ENCODE measurements at places on chromosomes 16 and 17.

GRCh38 chr17:80890921-80891396 lies 100.7 kb upstream of the CHMP6 start:
- no peak for DNase-seq

GRCh38 chr17:78602246-78602645 lies 25.1 kb upstream of the DNAH17 start:
- DNase-seq, result no peak

GRCh38 chr16:31664683-31665482 lies 137.2 kb downstream of the AHSP start:
- DNase-seq, result no peak

- no peak for DNase-seq
Measured at GRCh38 chr17:65393514-65393913, 167.9 kb downstream of the AXIN2 start.

GRCh38 chr16:27369806-27370205 lies 32.2 kb upstream of the IL21R start:
- DNase-seq, result no peak

- no peak for DNase-seq
Measured at GRCh38 chr17:40260528-40260927, 27.2 kb upstream of the CDC6 start.

DNA sequence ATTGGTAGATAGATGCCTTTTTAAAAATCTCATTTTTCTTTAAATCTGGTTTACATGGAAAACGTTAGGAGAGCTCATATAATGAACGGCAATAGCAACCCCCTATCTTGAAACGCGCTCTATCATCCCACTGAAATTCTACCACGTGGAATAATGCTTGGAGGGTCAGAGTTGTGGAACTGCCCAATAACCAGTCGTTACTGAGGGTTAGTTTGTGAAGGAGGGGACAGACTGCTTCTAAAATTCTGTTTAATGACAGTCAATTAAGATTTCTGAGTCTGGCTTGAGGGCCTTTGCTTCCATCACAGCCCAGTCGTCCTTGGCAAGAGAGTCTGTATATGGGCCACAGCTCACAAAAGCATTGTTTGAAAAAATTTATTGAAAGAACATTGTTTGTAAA lies 482 bp downstream of the IRF8 start:
- no peak for DNase-seq

- DNase-seq, result peak; percentile 47
Measured at GRCh38 chr17:76716146-76716838, 5.5 kb upstream of the MXRA7 start.

GRCh38 chr16:3015865-3016521 lies 2.0 kb downstream of the CLDN6 start:
- no peak for DNase-seq

DNA sequence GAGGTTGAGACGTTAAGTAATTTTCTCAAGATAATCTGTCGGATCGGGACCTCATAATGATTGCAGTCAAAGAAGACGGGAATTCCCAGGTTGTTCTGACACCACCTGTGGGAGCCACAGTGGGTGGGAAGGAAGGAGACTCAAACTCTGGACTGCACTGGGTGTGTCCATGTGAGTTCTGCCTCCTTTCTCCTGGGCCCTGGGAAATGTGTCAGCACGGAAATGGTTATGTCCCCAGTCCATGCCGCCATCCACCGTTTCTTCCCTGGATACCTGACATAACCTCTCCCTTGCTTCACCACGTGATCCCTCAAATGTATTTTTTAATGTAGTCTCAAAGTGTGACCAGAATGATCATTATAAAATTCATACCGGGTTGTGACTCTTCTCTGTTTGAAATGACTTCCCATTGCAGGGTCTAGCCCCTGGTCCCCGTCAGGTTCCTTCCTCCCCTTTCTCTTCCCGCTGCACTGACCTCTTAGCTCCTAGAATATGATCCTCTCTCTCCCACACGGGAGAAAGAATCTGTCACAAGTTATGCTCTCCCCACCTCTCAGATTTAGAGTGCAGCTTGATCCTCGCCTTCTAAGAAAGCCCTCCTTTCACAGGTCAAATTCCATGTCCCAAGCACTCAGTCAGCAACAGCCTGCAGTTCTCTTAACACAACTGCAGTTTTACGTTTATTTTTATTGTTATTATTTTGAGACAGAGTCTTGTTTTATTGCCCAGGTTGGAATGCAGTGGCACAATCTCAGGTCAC lies 820.0 kb upstream of the EEF2KMT start:
- DNase-seq, result no peak

- no peak for DNase-seq
Measured at GRCh38 chr17:75959051-75959838, 18.4 kb upstream of the FBF1 start.

GRCh38 chr16:65684230-65684629 lies 562.4 kb upstream of the CDH11 start:
- DNase-seq, result no peak

DNA sequence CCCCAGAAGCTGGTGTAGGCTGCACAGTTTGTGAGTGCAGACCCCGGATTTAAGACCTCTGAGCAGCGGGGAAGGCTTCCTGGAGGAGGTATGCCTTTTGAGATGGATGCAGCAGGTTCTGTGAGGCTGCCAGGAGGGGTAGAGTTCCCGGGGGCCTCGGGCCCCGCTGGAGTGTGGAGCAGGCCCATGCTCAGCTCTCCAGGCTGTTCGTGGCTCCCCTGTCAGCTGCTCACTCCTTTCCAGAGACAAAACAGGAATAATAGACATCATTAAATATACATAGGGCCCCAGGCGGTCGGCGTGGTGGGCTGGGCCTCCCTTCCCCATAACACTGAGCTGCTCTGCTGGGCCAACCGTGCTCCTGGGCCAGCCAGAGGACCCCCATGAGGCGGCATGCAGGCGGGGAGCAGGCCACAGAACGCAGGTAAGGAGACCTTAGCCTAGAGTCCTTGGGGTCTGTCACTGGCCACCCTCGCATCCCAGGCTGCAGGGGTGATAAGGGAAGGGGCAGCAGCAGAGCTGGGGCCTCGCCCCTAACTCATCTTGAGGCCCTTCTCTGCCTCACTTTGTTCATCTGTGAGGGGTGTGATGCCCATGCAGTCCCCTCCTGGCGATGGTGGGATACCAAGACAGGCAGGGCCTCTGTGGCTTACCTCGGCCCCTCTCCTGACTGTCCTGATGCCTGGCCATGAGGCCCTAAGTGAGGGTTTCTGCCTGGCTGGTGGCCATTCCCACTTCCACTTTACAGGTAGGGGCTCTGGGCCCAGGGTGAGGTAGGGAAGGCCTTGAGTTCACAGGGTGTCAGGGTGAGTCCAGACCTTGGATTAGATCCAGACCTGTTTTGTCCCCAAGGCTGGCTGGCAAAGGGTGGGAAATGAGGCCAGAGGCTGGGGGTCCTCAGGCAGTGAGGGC lies at the start of gene MYO15A:
Gene MYO15A, plus strand, starts transcription at position 356 of the 912 bp plus-strand sequence. CDS start 10,045 bp downstream, outside the sequence.
- no peak for DNase-seq

GRCh38 chr17:72967977-72968585 lies 124.4 kb downstream of the SLC39A11 start:
- DNase-seq, result no peak

GRCh38 chr17:77185137-77185536 lies 44.4 kb downstream of the SEC14L1 start:
- DNase-seq, result no peak

GRCh38 chr16:57087003-57087402 lies 5.4 kb upstream of the CPNE2 start:
- no peak for DNase-seq

GRCh38 chr17:50559674-50560184 lies 786 bp upstream of the CACNA1G start:
- DNase-seq, result no peak

DNA sequence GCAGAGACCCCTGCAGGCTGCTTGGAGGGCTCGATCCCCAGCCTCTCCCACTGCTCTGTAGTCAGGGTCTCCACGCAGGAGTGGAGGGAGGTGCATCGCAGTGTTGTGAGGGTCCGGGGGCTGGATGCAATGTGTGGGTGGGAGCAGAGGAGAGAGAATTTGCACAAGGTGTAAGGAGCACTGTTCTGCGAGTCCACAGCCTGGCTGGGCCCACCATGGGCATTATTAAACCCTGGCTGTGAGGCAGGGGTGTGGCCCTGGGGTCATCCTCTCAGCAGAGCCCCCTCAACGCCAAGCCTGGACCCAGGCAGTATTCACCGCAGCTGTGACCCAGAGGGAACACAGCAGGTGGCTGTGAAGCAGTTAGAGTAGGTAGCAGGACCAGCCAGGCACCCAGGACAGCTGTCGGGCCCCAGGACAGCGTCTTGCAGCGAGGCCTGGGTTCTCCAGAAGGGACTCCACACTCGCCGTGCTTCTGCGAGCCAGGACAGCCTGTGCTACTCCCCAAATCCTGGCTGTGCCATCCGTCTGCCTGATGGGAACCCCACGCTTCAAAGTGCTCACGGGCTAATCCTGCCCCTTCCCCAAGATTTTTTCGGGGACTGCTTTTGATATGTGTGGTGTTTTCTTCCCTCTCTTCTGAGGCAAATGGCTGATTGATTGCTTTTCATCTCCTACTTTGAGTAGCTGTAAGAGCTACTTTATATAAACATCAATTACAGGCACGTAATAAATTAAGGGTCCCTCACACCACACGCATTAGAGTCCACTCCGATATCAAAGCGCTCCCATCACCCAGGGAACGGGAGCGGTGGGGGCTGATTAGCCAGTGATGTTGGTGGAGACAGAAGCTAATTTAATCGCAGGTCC lies 100.9 kb upstream of the GSE1 start:
- no peak for DNase-seq

- DNase-seq, result no peak
Measured at GRCh38 chr17:7538891-7539545, 9.8 kb upstream of the TNFSF12 start.

DNA sequence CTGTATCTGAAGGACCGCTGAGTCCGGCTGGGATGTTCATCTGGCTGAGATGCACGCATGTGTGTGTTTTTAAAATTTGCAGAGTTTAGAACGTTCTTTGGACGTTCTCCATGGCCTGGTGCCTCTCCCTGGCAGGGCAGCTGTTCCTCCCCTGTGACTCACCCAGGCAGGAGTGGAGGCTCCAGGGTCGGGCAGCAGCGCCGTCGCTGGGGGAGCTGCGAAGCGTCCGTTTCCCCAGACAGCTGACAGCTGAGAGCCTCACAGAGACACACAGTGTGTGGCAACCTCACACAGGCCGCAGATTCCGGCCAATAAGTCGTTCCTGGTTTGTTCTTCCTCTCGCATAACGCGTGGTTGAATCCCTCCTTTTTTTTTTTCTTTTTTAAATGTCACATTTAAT lies 80.6 kb downstream of the OR1D5 start:
- DNase-seq, result no peak

DNA sequence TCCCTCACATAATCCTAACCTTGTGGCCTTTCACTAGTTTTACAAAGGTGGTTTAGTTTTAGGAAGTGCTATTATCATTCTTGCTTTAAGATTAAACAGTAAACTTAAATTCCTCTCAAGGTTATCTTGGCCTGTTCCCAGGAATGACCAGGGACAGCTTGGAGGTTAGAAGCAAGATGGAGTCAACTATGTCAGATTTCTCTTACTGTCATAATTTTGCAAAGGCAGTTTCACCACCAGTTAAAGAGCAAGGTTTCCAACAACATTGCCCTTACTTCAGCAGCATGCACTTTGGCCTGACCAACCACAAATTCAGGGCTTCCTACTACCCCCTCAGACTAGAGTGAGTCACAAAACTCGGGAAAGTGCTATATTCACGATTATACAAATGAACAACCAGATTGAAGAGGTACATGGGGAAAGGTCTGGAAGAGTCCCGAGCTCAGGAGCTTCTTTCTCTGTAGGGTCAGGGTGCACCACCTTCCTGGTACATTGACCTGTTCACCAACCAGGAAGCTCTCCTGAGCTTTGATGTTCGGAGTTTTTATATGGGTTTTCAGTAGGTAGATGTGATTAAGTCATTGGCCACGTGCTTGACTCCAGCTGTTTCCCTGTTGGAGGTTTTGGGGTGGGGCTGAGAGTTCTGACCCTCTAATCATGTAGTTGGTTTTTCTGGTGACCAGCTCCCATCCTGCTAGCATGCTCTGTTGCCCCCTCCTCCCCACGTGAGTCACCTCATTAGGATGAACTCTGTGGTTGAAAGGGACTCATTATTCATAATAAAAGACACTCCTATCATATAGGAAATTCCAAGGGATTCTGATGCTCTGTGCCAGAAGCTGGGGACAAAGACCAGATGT lies 19.4 kb downstream of the RHOT1 start:
- no peak for DNase-seq

DNA sequence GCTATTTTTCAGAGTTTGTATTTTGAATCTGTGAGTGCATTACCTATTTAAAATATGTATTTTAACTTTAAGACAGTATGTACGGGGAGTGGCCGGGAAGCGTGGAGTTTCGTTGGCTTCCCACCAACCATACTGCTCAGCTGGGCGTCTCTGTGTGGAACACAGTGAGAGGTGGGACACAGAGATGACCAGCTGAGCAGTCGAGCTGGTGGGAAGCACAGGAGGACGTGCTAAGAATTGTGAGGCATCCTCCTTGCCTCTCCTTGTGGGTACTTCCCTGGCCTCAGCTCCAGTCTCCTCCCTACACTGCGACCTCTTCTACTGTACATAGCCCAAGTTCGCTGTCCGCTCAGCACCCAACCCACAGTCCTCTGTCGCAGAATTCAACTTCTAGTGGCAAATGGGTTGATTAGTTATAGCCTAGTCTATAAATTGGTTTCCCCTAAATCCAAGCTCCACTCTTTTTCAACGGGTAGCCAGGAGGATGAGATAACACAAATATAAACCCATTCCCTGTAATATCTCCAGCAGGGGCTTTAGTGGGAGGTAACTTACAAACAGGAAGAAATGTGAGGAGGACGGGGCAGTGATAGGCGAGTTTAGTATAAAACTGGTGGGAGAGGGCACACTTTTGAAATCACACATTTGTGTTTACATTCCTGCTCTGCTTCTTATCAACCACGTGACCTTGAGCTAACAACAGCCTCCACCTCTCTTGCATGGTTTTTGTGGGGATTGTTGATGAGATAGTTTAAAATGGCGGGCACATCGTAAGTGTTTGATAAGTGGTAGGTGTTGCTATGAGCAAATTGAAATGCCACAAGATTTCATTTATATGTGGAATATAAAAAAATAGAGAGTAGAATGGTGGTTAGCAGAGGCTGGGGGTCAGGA lies 211.9 kb upstream of the HS3ST3A1 start:
- DNase-seq, result no peak
